ENCODE measurements at places on chromosomes 12 and 14.

DNA sequence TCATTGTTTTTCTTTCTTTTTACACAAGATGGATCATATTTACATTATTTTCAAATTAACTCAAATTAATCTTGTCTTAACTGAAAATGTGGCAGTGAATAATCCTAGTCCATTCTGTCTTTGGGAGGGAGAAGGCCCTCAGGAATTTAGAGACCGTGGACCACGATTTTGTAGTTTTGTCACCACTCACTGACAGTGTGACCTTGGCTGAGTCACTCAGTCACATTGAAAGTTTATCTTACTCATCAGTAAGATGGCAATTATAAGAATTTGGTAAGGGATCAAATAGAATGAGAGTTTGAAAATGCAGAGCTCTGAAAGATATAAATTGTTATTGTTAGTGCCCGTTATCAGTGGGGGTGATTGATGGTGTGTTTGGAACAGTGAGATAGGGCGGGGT is 16.4 kb downstream of the FOXJ2 start:
- DNase-seq, result no peak

DNA sequence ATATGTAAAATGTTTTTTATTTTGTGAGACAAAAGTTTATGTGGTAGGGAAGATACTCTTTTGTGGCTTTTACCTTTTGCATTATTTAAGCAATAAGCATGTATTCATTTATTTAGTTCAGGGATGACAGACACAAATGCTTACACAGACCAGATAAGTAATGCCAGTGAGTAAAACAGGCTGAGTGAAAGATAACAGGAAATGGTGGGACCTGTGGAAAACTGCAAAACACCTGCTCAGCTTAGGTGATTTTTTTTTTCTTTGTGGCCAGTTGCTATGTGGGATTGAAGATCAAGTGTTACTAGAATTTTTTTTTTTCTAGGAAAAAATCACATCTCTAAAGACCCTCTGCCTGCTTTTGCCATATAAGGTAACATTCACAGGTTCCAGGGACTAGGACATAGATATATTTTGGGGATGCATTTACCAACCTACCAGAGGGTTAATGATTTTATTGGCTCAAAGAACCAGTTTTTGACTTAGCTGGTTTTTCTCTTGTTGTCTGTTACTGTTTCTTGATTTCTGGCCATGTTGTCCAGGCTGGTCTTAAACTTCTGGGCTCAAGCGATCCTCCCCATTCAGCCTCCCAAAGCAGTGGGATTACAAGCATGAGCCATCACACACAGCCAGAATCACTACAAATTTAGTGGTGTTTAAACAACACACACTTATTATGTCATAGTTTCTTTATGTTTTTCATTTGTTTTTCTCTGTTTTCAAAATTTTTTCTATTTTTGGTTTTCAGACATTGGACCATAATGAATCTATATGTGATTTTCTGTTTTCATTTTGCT is 9.8 kb downstream of the PSMA6 start:
- no peak for DNase-seq

- no peak for DNase-seq
These were observed 17.7 kb downstream of the SBNO1 start for GRCh38 chr12:123346946-123347345.

DNA sequence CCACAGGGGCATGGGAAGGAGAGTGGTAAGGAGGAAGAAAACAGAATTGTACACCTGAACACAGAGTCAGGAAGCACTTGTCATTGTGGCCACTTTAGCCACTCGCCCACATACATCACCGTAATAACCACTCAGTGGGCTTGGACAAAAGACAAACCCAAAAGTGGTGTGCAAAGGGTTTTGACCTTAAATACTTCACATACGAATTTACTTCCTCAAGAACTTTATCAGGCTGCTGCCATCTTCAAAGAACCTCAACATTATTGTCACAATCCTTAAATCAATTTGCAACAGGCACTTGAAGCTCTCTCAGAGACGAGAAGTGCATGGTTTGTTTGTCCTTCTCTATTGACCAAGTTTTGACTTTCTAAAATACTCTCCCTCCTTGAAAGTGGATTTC is 187.3 kb upstream of the EGLN3 start:
- no peak for DNase-seq

GRCh38 chr12:21659383-21659782 is 1.7 kb upstream of the LDHB start:
- no peak for DNase-seq

- no peak for DNase-seq
These were observed 59.5 kb upstream of the BBS10 start for GRCh38 chr12:76407710-76408109.

- DNase-seq, result no peak
These were observed 3.0 kb downstream of the WNT1 start for GRCh38 chr12:48980953-48981756.

DNA sequence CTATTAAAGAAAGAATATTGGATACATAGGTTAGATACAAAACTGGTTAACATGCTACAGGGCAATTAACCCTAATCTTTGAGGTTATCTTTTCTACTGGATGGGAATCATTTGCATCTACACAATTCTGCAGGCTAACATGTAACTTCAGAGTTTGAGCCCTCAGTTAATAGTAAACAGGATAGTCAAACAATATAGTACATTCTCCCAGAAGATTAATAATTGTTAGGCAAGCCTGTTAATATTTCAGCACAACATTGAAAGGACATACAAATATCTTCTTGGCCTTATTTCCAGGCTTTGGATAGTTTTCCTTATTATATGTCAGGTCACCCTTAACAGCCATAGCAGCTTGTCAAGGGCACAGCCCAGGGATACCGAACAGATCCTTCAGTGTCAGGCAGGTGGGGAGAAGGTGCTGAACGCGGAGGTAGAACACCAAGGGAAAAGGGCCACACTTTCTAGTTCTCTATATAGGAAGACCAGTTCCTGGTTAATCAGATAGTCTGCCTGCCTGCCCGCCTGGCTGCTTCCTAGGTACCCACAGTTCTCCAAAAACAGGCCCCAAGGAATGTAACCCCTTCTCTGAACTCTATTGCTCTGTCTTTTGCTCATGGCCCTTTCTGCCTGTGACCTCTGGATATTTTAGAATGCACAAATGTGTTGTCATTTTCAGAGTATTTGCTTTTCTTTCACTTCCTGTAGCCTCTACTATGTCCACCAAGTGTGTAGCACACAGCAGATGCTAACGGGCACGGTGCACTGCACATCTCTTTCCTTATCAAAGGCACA is 256.0 kb downstream of the PCNX1 start:
- no peak for DNase-seq

DNA sequence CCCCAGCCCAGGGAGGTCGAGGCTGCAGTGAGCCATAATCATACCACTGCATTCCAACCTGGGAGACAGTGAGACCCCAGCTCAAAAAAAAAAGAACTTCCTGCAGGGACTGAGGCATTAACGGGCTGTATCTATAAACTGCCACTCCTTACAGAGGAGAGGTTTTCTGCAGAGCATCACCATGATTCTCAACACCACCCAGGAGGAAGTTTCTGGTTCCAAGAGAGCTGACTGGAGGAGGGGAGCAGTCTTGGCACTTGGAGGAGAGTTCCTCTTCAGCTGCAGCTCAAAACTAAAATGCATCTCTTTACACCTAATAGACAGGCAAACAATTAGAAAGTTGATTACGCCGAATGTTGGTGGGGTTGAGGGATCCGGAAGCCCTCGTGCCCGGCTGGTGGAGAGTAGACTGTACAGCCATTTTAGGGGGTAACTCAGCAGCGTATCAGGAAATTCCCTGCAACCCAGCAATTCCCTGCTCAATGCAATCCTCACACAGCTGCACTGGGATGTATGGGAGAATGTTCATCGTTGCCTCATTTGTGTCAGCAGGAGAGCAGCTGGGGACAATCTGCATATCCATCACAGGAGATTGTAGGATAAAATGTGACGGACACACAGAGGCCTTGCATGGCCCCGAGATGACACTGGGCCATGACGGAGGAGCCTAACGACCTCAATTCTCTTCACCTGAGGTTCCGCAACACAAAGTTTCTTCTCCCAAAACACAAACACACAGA is 36.6 kb downstream of the ACTN1 start:
- DNase-seq, result no peak

Measured in NCI-H2081 treated with DMSO at 0.1 percent for 48 hours (cell line).